CD4-positive, alpha-beta T cell treated with Interleukin-15 for 4 hours (primary cell): ENCODE measurements at places on chromosomes 16 and 17.

- DNase-seq: peak; percentile 84
These were observed 7.3 kb upstream of the KDM8 start for GRCh38 chr16:27195941-27196595.

GRCh38 chr16:69444873-69445517, 20.6 kb downstream of the CYB5B start:
- DNase-seq: no peak

GRCh38 chr16:75262104-75262799, 10.8 kb upstream of the BCAR1 start:
- no peak for DNase-seq

DNA sequence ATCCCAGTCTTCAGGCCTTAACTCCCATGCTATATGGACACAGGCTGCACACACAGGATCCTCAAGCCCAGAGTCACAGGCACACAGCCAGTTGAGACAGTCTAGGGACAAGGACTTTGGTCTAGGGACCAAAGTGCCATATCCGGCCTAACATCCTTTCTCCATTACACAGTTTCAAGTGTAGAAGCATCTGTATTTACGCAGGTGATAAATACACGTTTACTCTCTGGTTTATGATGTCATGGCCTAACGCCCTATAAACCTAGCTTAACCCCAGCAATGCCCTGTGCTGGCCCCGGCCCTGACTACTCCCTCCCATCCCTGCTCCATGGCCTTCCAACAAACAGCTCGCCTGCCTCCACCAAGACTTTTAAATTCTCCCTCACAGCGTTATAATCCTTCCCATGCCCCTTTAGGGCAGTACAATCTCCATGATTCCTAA, 17.1 kb downstream of the CUEDC1 start:
- no peak for DNase-seq

DNA sequence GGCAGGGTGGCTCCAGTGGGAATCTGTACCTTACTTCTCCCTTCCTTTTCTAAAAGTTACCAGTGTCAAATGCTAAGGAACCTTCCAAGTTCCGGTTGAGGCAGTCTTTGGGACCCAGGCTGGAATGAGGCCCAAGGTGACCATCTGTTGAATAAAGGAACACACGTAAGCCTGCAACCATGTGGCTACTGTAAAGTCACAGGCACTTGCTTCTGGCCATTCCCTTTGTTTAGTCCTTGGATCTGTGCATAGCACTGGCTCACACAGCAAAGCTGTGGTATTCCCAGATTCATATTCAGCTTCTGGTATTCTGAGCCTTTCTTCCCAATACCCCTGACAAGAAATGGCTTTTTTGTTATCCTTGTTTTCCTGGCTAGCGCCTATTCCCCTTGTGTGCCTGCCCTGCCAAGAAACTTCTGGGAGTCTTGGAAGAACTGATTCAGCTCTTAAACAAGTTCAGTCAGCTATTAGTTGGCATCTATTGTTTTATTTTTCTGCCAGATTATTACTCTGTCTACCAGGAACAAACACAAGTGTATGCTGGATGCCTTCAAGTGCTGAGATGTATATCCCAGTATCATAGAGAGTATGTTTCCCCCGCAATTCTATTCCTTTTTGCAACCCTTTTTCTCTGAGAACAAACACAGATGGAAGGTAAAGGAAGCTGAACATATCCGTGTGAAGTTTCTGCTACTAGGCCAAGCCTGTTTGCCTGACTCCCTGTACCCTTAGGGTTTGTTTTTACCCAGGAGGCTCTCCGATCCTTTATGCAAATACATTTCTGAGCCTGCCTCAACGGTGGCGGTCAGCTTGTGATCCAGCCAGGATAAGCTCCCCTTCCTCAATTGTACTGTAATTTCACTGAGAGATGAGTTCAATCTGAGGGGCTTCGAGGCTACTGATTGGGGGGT, 13.2 kb downstream of the TMEM238L start:
- DNase-seq: no peak

GRCh38 chr17:18259621-18260331, 686 bp upstream of the MIEF2 start:
- DNase-seq: no peak

DNA sequence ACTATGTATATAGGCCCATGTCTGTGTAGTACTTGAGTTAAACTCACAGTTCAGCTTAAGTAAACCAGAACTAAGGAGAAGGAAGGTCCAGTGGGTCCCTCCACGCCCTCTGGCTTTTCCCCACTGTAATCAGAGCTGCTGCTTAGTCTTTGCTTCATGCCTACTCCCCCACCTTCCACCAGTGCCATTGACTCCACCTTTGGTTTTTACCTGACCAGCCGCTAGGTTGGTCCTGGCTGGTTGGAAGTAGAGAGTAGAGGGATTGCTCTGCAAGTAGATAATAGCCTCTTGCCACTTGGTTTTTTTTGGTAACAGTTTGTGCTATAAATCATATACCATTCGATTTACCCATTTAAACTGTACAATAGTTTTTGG, 22.8 kb upstream of the PHKG2 start:
- DNase-seq: no peak

DNA sequence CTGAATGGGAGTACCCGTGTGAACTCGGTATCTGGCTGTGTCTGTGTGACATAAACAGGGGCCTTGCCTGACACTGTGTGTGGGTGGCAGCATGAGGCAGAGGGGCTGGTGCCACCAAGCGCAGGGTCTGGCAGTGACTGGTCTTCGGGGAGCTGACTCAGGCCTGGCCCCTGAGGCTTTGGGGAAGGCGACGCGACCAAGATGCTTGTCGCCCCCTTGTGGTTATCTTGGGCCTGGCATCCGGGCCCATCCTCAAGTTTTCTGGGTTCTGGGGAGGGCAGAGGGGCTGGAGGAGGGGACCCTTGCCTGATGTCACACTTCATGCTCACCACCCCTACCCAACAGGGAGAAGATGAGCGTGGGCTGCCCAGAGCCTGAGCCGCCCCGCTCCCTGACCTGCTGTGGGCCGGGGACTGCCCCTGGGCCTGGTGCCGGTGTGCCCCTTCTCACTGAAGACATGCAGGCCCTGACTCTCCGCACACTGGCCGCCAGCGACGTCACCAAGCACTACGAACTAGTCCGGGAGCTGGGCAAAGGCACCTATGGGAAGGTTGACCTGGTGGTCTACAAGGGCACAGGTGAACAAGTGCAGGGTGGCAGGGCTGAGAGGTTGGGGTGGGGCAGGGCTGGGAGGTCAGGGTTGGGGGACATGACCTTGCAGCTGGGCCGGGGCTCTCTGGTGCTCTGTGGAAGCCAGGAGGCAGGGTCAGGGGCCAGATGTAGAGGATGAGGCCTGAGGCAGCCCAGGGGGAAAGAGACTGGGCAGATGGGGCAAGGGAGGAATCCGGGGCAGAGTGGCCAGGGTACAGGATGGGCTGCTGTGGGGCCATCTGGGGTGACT, 24.9 kb downstream of the SBK1 start:
- DNase-seq: peak; percentile 78

DNA sequence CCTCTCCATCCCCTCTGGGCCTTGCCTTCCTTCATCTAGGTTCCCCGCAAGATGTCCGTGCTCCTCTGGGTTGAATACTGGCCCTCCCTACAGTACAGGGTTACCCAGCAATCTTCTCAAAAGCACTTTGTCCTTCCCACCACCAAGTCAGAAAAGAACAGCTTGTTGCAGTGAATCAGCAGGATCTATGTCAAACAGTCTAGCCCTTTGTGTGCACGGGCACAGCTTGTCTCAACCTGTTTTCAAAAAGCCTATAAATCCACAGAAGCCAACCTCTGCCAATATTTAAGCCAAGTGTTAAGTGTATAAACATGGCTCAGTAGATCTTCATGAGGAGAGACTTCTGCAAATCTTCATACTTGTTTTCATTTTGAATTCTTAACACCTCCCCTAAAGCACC, 25.2 kb downstream of the C17orf67 start:
- no peak for DNase-seq

- DNase-seq: no peak
These were observed 9.0 kb upstream of the CLEC18A start for GRCh38 chr16:69942099-69942491.

- no peak for DNase-seq
These were observed 646 bp downstream of the MYH11 start for GRCh38 chr16:15856182-15856581.

DNA sequence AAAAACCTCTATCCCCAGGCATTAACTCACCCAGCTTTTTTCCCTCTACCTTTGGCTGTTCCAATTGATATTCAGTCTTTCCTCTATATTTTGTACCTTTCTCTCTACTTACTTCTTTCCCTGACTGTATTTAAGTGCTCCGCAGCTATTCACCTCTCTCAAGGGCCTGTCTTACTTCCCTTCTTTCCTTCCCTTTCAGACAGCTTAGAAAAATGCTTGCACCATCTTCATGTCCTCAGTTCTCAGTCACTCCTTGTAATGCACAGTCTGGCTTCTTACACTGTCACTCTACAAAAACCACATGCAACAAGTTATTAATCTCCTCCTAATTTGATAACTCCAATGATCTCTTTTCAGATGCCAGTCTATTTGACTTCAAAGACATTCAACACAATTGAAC, 163.4 kb downstream of the PHKB start:
- DNase-seq: no peak

- no peak for DNase-seq
These were observed 95.2 kb downstream of the ZDHHC7 start for GRCh38 chr16:84916178-84916577.

DNA sequence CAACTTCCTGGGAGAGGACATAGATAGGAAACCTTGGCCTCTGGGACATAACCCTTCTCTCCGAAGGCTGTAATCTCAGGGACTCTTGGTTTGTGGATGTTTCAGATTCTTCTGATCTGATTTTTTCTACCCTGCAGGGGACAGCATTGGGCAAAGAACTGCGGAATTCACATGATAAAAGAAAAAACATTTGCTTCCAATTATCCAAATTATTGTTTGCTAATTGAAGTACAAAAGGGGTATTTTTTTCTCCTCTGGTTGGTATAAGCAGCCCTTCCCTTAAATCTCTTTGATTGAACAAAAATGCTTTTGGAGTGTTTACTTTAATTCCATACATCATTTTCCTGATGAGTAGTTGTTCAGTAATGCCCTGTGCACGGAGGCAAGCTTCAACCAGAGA, 251.7 kb upstream of the IRX3 start:
- DNase-seq: no peak

GRCh38 chr16:14180481-14180944, 109.4 kb downstream of the MRTFB start:
- no peak for DNase-seq

GRCh38 chr16:34078691-34079090, 619.3 kb downstream of the TP53TG3F start:
- no peak for DNase-seq

GRCh38 chr16:711548-712320, 3.2 kb upstream of the METRN start:
- DNase-seq: peak; percentile 76

- peak; percentile 16 for DNase-seq
These were observed 173.6 kb downstream of the IRF8 start for GRCh38 chr16:86072328-86073102.

GRCh38 chr17:75460295-75460694, 3.9 kb downstream of the TMEM94 start:
- DNase-seq: no peak

GRCh38 chr16:72285324-72285723, 113.4 kb upstream of the PMFBP1 start:
- DNase-seq: no peak

GRCh38 chr16:3857189-3858043, 23.1 kb downstream of the CREBBP start:
- no peak for DNase-seq

- no peak for DNase-seq
These were observed 12.9 kb downstream of the CIITA start for GRCh38 chr16:10889855-10890254.

GRCh38 chr16:46790599-46791270, 40.2 kb downstream of the C16orf87 start:
- no peak for DNase-seq

DNA sequence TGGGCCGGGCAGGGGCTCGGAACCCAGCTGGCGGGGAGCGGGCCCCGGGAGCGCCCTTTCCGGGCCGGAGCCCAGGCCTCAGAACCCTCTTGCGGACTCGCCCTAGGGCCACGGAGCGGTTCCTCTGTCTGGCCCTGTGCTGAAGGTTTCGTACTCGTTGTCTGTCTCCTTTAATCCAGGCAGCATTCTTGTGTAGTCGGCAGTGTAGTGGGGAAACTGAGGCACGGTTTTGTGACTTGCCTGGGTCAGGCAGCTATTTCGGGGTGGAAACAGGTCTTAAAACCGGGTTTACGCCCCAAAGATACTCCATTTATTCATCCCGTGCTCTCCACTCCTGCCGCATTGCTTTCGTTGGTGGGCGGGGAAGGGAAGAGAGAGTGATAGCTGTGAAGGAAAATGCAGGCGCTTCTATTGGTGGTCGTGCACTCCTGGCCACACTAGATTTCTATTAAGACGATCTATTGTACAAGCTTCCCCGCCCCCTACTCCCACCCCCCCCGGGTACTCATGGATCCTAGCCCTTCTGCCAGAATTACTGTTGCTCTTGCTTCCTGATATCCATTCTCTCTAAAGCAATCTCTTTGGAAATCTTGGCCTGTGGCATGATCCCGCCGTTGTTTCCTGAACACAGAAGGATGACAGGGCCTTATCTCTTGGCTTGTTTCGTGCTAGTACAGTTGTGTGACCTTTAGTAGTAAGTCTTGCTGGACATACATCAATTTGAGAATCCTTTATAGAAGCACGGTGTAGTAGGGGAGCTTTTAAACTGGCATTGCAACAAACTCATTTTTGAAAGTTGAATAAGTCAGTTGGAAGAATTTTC, 751 bp downstream of the DCAF7 start:
- no peak for DNase-seq

GRCh38 chr16:65842067-65842466, 524.4 kb upstream of the CDH5 start:
- no peak for DNase-seq

GRCh38 chr17:74759243-74759801, 10.9 kb downstream of the NHERF1 start:
- peak; percentile 58 for DNase-seq

DNA sequence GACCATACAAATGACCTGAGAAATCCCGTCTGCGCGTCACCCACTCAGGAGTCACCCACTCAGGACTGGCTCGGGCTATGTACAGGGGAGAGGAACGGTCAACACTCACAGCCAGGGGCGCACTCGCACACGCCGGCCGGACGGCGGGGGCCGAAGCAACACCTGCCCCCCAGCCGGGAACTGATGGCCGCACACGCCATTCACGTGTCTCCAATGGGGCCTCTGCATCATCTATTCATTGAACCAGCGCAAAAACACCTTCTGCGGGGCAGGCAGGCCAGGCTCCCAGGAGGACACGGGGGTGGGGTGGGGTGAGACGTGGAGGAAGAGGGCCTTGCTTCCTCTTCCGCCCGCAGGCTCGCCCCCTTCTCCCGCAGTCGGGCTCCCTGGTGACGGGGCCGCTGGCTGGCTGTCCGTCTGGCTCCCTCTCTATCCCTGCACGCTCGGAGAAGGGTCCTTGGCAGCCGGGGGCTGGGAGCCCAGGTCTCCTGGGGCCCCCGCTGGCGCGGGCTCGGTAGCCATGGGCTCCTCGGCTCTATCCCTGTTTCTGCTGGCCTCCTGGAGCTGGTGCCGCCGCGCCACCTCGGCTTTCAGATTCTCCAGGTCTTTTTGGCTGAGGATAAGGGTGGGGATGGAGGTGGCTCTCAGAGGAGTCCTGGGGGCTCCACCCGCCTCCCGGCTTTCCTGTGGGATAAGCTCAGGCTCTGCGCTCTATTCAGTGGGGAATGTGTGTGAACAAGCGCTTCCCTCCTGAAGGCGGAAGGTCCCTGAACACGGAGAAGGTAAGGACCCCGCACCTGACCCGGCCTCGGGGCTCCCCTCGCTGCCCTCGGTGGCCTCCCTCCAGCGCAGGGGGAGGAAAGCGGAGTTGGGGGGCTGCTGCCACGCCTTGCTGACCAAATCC, 21.1 kb downstream of the CLUH start:
- DNase-seq: no peak
